HL-60 (cell line): ENCODE measurements at places on chromosomes 6 and 20.

DNA sequence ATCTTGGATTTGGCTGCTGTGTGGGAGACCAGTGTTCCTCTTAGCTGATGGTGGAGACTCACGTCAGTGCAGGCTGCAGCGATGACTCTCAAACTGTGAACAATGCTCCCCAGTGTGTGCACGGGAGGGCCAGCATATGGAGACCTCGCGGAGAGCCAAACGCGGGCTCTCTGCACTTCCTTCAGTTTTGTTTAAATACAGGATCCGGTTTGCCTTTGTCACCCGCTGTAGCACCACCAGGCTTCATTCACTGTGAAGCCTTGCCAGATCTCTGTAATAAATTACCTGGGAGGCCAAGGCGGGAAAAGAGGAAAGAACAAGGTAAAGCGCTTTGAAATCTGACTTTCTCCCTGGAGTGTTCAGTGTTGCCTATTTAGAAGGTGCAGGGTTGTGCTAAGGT is 30.7 kb upstream of the TMEM14A start:
- DNase-seq, result no peak

DNA sequence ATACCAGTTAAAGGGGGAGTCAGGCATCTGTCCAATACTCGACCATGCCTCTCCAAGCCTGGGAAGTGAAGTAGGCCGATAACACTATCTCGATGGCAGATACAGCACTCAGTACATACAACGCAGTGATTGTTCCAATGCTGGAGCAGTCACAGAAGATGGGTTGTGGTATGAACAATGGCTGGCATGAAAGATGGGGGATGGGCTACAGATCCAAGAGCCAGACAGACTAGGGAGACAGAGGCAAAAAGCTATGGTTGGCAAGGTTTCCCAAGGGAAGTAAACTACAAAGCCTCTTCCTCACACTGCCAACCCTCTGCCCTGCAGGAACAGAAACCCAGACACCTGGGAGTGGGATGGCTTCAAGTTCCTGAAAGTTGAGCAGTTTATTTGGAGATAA is 19.2 kb downstream of the FKBP1A start:
- DNase-seq, result no peak

GRCh38 chr6:11126876-11127275 is 15.4 kb upstream of the ERVFRD-1 start:
- DNase-seq, result no peak

DNA sequence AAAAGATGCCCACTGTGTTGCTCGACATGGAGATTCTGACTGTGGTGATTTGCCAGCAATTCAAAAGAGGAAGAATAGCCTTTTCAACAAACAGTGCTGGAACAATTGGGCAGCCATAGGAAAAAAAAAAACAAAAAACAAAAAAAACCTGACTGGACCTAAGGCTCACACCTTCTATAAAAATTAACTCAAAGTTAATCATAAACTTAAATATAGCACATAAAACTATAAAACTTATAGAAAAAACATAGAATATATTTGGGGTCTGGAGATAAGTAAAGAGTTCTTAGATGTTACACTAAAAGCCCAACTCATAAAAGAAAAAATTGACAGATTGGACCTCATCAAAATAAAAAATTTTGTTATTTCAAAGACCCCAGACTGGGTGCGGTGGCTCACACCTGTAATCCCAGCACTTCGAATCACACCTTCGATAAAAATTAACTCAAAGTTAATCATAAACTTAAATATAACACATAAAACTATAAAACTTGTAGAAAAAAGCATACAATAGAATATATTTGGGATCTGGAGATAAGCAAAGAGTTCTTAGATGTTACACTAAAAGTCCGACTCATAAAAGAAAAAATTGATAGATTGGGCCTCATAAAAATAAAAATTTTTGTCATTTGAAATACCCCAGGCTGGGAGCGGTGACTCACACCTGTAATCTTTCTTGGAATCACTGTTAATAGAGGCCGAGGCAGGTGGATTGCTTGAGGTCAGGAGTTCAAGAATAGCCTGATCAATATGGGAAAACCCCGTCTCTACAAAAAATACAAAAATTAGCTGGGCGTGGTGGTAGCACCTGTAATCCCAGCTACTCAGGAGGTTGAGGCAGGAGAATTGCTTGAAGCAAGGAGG is 115.6 kb upstream of the FAM83B start:
- DNase-seq, result no peak

DNA sequence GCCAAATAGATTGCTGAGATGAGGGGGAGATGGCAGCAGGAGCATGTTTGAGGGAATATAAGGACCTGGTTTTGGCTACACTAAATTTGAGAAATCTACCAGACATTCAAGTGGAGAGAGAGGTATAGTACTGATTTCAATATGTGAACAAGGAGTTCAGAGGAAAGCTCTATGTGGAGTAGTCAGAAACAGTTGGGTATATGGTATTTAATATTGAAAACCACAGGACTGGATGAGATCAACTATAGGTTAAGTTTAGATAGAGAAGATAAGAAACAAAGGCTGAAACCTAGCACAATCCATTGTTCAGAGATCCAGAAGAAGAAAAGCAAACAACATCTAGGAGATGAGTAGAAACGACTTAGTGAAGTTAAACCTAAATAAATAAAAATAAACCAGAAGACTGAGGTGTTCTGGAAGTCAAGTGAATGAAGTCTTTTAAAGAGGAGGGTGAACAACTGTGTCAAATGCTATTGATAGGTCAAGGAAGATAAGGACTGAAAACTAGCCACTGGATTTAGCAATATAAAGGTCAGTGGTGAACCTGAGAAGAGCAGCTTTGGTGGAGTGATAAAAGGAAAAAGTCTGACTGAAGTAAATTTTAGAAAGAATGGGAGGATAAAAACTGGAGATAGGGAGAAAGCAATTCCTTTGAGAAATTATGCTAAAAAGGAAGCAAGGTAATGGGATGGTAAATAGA is 121.2 kb upstream of the RUNX2 start:
- no peak for DNase-seq

DNA sequence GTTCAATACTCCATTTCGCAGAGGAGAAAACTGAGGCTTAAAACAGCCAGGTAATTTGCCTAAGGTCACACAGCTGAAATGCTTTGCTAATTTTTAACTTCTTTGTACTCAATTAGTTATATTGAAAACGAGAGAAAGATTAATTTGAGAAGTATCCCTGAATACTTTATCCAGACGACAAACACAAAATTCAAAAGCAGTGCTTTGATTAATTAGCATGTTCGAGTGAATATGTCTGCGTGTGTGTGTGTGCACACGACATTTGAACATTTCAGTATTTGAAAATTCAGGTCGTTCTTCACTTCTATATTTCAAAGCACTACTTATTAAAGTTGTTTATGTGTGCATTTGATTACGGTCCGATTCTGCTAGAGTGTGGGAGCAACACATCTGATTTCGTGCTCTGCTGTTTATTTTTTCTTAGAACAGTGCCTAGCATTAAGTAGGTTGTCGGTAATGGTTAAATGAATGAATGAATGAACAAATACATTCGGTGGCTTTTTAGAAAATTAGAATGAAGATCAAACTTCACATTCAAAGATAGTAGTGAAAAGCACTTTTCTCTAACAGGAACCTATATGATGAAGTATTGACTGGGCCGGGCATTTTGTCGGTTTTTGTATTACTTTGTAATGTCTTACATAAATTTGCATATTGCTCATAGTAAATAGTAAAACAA is 36.9 kb upstream of the SYNCRIP start:
- peak; percentile 22 for DNase-seq

- DNase-seq, result no peak
These were observed 64.3 kb downstream of the BCAS4 start for GRCh38 chr20:50859161-50859560.

DNA sequence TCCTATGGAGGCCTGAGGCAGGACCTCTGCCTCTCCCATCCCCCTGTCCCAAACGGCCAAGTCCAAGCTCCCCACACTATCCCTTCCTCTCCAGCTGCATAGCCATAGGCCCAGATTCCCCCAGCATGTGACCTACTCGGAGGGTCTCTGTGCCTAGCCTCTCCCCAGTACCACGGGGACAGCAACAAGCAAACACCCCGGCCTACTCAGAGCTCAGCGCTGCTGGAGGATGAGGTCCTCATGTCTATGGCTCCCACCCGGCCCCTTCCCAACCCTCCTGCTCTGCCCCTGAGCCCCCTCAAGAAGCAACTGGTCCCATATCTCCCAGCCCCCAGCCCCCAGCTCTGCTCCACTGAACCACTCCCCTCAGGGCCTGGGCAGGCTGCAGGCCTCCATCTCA is 24.2 kb downstream of the RNASET2 start:
- DNase-seq, result no peak

DNA sequence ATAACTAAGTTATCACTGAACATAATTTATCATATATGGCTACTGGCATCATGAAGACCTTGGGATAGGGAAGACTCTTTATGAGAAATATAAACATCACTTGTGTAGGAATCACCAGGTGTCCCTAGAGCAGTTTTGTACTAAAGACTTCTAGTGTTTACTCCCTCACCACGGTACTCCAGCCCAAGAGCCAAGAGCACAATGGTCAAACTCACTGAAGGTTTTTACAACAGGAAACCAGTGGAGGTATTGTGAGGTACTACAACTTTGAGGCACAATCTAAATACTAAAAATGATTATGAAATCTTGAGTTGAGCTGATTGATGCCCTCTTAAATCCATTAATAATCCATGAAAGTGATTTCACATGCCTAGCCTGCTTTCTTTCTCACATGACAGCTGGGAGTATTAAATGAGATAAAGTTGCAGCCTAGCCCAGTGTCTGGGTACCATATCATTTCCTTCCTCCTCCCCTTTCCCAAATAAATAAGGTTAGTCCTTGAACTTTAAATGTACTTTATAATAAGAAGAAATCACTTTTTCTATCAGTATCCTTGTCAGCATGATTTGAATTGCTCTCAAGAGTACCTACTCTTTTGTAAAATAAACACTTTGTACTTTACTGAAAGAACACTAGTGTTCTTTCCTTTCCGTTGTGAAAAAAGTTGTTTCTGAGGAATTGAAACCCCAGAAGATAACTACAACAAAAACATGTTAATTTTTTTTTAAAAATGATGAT is 26.5 kb downstream of the GLO1 start:
- no peak for DNase-seq

DNA sequence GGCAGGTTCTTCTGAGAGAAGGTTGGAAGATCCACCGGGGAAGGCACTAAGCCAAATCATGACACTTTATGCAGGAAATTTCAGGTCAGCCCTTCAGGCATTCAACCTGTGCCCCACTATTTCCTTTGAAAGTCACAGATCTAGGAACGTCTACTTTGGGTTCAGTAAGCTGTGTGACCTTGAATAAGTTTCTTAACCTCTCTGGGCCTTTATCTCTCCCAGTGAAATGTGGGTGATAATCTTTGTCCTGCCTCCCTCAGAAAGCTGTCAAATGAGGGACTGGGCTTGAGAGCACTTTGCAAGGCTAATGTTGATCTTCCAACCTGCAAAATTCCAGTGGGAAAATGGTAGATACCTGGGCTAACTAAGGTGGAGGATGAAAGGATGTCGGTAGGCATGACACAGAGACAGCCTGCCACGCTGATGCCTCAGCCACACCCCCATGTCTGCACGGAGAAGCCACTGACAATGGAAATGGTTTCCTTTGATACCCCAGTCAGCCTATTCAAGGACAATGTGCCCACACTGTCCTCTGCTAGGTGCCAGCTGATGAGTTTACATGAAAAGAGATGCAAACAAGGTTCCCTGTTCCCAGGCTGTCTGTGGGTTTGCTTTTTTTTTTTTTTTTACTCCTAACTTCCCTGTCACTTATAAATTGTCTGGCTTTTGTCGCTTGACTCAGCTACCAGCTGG is 9.3 kb downstream of the BNIP5 start:
- no peak for DNase-seq

DNA sequence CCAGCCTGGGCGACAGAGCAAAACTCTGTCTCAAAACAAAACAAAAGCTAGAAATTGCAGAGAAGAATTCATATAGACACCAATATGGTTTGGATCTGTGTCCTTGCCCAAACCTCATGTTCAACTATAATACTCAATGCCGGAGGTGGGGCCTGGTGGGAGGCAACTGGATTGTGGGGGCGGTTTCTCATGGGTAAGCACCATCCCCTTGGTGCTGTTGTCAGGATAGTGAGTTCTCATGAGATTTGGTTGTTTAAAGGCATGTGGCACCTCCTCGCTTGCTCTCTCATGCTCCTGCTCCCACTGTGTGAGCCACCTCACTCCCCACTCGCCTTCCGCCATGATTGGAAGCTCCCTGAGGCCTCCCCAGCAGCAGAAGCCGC is 15.2 kb downstream of the NINL start:
- no peak for DNase-seq

- no peak for DNase-seq
These were observed 23.3 kb downstream of the ADGRG6 start for GRCh38 chr6:142325111-142325510.

- DNase-seq, result no peak
These were observed 113.4 kb downstream of the MAP3K4 start for GRCh38 chr6:161104966-161105365.

- DNase-seq, result no peak
These were observed 709 bp upstream of the ZNF76 start for GRCh38 chr6:35258858-35259193.

GRCh38 chr6:119234457-119234856 is 115.1 kb downstream of the MAN1A1 start:
- DNase-seq, result no peak

DNA sequence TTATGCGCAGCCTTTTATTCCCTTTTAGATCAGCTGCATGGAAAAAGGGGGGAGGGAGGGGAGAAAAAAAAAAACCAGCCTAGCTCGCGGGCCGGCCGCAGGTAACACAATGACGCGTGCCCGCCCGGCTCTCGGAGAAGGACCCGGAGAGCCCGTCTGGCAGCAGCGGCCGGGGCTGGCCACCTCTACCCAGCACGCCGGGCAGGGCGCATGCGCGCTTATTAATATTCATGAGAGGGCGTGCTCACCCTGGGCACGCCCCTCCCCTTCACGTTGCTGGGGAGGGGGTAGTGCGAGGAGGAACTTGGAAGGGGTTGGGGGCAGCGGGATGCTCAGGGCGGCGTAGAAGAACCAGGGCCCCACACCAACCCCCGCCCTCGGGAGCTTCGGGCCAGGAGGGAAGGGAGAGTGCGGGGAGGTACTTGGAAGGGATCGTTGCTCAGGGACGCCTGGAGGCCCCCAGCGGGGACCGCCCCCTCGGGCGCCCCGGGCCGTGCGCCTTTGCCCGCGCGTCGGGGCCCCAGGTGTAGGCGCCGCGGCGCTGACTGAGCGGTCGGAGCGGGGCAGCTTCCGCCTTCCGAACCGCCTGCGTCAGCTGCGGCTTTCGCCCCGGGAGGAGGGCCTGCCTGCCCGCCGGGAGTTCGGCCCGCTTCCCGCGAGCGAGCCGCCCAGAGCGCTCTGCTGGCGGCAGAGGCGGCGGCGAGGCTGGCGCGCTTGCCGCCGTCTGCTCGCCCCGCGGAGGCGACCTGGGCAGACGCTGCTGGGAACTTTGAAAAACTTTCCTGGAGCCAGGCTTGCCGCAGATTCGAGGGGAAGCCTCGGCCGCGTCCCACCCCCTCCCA is at the start of gene JAG1:
TSS of gene JAG1 (minus strand) at position 158 of the 842 bp plus-strand sequence. CDS start 469 bp downstream, outside the sequence.
- DNase-seq, result peak; percentile 93

- DNase-seq, result no peak
These were observed 37.4 kb downstream of the GNAS start for GRCh38 chr20:58889798-58890517.
